ENCODE measurements at places on chromosomes 16 and 17. TPM values are rescaled to one million over a fixed set of nuclear protein-coding genes. Genes with fewer than 3 reads are reported as not detected.

SLC38A8 gene
- not detected for total RNA-seq

KLHL36 gene
- total RNA-seq = 55.4 TPM

CMTM1 gene
- total RNA-seq = 6.4 TPM

ZG16 gene
- not detected for total RNA-seq

KRTAP1-1 gene
- total RNA-seq = not detected

KRTAP2-3 gene
- total RNA-seq = not detected

TUBG2 gene
- 17.6 TPM for total RNA-seq

COX4I1 gene
- 419 TPM for total RNA-seq

CCL7 gene
- 1.3 TPM for total RNA-seq

NXPH3 gene
- total RNA-seq = 3.8 TPM

CES5A gene
- total RNA-seq = not detected

Measured in mesenteric fat pad (tissue), 1 donor.